H9 (cell line): ENCODE measurements at places on chromosomes 5 and 9. TPM values are rescaled to one million over a fixed set of nuclear protein-coding genes. Genes with fewer than 3 reads are reported as not detected.

Gene UCK1
- total RNA-seq = 51.2 and 54.2 TPM in 2 replicates

DNA sequence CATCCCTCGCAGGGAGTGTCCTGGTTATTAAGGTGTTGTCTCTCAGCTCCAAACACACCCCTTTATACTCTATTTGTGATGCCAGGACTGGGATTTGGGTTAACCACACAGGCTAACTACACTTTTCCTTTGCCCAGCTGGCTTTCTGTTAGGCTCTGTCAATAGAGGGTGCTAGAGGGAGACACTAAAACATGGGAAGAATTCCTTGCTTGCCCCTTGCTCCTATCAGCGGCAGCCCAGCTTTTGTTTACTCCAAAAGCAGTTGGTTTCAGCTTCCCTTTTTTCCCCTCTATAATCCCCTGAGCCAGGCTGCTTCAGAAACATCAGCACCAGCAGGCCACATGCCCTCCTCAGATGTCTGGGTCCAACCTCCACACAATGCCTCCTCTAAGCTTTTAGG, 297.1 kb downstream of the KCTD16 start:
- peak; percentile 76 for DNase-seq

DNA sequence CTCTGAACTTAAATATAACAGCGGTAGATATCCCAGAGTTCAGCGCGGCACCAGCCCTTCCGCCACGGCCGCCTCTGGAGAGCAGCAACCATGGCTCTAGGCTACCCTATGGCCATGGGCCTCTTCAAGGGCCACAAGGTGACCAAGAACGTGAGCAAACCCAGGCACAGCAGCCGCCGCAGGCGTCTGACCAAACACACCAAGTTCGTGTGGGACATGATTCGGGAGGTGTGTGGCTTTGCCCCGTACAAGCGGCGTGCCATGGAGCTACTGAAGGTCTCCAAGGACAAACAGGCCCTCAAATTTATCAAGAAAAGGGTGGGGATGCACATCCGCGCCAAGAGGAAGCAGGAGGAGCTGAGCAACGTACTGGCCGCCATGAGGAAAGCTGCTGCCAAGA, 229.0 kb downstream of the ACTL7B start:
- DNase-seq = no peak

DNA sequence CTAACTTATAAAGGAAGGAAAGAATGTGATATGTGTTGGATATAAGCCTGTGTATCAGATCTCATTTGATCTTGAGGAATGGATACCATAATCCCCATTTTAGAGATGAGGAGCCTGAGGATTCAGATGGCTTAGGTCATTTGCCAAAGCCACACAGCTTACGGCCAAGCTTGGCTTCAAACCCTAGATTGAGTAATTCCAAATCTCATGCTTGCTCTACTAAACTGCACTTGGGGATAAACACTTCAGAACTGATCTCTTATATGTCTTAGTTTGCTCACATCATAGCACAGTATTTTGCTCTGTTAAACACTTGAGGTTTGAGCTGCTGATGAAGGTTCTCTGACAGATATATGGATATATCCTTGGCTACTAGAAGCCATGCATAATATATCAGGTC, 504.4 kb downstream of the NTRK2 start:
- no peak for DNase-seq
